CMK (cell line): ENCODE measurements at places on chromosomes 3 and 15.

DNA sequence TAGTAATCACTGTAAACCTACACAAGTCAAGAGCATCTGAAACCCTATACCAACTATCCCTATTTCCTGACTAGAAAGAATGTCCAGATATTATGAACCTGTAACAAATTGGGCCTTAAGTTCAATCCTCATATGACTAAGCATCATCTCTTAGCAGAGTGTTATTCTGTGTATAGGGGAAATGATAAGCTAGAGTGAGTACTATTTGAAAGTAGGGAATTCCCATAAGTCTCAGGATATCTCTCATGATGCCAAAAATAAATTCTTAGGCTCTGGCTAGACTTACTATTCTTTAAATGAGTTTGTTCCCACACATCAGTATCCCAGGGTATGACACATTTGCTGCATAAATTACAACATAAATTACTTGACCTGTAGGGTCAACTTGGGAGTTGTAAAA lies 15.3 kb downstream of the MRPL47 start:
- DNase-seq = no peak

- no peak for DNase-seq
Observed at GRCh38 chr15:70054884-70055387, 42.8 kb downstream of the TLE3 start.

DNA sequence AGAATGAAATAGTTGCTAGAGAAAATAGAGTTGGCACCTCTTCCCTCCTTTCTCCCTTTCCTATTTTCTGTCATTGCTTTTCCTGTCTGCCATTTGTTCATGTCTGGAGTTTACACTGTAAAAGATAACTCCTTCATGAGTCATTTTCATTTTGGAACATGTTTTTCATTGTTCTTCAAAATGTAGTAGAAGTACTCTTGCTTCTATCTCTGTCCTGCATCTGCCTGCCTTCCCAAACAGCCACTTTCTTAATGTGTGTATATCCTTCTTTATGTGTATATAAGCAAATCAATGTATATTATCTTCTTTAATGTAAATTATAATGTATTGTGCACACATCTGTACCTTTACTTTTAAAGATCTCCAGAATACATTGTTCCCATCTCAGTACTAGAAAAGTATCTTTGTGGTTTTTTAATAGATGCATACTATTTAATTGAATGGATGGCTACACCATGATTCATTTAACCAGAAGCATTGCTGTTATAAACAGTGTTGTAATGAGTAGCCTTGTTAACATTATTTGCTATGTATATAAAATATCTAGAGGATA lies 41.1 kb downstream of the TSC22D2 start:
- no peak for DNase-seq

DNA sequence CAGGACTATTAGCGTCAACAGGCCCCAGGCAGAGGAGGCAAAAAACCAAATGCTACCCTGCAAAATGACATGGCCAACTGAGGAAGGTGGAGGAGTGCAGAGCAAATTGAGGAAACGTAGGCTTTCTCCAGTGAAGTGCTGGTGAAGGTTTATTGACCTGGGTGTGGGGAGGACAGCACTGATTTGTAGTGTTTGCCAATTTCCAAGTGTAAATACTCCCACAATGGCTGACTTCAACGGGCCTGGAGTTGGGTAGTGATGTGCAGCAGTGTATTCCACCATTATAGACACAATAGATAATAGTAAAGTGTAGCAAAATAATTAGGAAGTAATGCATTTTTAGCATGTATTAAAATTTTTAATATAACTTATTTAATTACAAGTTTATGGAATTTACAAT lies 32.2 kb upstream of the TPM1 start:
- DNase-seq = no peak

DNA sequence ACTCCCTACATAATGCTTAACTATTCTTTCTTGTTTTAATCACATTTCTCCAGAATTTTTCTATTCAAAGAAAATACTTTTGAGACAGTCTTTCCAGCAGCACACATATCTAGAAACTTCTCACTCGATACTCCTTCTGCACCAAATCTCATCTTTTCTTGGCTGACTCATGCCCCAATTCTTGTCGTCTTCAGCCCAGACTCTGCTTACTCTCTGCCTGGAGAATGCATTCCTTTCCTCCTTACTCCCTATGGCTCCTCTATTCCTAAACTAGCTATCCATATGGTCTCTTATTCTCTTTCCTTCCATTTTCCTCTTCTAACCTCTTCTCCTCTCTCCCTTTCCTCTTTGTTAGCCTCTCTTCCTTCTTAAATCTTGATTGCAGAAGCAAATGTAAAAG lies 158.7 kb downstream of the GBE1 start:
- no peak for DNase-seq

DNA sequence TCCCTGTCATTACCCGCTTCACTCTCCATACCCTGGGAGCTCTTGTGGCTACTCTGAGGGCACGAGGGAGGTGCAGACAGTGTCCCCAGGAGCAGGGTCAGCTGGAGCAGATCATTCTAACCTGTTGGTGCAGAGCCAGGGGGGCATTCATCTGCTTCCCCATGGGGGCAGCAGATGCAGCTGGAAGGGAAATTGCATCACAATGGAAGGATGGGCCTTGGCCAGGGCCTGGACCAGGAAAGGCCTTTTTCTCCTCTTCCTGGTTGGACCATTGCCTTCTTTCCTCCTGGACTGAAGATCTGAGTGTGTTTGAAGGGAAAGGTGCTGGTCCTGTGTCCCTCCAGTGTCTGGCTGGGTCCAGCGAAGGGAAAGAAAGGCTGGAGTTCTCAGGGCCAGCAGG lies 55.7 kb downstream of the EPHB1 start:
- DNase-seq = no peak

- DNase-seq = no peak
Observed at GRCh38 chr3:193780810-193781478, 187.9 kb downstream of the OPA1 start.

- no peak for DNase-seq
Observed at GRCh38 chr3:138186803-138187295, 252 bp upstream of the ARMC8 start.

DNA sequence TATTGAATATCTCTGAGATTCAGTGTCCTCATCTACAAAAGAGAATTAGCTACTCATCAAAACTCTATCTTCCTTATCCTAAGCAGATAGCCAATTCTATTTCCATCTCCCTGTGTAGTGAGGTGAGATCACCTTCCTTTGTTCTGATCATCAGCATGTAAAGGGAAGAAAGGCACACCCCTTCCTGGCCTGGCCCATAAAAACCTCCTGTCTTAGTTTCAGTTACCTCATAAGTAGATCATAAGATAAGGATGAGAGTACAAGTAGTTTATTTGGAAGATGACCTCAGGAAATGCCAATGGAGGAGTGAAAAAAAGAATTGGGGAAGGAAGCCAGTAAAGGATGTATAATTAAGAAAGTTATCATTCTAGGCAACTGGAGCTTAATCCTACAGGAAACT lies 114.5 kb upstream of the GADL1 start:
- DNase-seq = no peak

GRCh38 chr15:89177633-89178306 lies 43.6 kb downstream of the RLBP1 start:
- peak; percentile 33 for DNase-seq

DNA sequence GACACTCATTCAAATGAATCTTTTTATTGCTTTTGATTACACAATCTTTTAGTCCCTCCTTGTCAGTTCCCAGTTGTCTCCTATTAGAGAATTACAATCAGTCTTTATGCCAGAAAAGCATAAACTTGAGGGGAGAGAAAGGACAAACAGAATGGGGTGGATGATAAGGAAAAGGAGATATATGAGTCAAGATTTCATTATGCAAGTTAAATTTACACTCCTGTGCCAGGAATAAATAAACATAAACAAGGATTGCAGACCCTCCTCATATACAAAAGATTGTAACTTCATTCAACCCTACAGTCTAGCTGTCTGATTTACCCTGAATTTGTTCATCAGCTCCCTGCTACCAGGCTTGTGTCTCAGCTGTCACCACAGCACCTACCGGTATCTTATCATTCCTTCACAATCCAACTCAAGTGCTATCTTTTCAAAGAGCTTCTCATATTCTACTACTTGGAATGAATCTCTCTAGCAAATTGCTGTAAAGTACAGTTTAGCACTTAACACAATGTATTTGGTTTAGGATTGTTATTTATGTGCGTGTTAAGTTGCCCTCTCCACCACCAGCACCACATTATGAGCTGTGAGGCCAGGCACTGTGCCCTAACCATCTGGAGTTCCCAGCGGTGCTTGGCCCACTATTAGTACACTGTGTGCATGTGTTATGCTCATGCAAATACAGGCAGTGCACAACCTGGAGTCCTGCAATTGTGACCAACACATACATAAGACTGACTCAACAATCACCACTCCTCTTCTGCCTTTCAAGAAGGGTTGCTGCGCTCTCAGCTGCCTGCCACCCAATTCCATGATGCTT lies 504.1 kb downstream of the TBL1XR1 start:
- no peak for DNase-seq

DNA sequence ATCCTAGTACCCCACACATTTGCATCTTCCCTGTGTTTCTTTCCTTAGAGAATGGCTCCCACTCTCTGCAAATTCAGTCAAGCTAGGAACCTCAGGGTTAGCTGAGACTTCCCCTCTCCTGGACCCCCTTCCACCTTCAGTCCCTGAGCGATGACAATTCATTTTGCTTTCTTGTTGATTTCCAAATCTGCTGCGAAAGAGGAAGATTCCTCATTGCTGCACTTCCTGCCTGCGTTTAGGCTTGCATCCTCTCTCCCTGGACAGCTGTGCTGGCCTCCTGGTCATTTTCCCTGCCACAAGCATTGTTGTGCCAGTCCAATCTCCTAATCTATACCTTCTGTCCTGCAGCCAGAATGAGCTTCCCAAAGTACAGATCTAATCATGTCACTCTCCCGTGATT lies 12.3 kb upstream of the DGKG start:
- no peak for DNase-seq

- DNase-seq = peak; percentile 89
Observed at GRCh38 chr3:184472723-184473428, 88.7 kb upstream of the EPHB3 start.

DNA sequence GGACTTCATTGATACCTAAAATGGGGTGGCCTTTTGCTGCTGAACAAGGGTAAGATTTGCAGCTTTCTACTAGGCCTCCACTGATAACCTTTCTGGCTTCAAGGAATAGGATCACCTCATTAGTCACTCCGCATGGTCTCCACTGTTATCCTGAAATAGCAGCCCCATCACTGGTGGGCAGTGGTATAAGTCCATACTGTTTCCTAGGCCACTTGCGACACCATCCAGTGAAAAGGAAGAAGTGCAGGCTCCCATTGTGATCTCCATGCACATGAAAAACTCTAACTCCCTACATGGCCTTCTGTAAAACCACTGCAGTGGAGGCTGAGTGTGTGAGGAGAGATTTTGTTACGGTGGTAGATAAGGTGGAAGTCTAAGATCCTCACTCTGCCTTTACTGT lies 1455.9 kb downstream of the SI start:
- no peak for DNase-seq

DNA sequence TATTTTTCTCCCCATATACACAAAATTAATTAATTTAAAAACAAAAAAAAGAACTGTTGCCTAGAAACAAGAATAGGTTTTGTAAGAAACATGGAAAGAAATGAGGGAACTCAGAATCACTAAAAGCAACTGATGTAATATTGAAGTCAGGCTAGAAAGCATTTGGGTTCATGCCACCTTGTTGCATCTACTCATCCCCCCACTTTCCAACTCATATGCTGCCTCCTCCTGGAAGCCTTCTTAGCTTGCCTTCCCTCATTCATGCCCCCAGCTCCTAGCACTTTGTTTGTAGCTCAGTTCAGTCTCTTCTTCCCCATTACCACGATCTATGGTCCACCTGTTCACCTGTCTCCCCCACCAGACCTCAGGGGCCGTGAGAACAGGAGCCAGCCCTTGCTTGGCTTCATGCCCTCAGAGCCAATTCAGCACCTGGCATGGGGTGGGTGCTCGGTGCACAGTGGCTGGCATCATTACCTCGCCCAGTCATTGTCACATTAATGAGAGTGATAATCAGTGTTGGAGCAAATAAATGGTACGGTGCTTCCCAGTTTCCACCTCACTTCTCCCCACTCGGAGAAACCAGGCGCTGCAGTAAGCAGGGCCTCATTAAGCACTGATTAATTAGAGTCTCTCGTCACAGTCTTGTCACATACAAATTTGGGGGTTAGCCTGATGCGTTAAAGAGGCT lies 62.4 kb upstream of the SLC6A1 start:
- no peak for DNase-seq

- DNase-seq = no peak
Observed at GRCh38 chr15:101027920-101028319, 108.8 kb downstream of the LRRK1 start.

DNA sequence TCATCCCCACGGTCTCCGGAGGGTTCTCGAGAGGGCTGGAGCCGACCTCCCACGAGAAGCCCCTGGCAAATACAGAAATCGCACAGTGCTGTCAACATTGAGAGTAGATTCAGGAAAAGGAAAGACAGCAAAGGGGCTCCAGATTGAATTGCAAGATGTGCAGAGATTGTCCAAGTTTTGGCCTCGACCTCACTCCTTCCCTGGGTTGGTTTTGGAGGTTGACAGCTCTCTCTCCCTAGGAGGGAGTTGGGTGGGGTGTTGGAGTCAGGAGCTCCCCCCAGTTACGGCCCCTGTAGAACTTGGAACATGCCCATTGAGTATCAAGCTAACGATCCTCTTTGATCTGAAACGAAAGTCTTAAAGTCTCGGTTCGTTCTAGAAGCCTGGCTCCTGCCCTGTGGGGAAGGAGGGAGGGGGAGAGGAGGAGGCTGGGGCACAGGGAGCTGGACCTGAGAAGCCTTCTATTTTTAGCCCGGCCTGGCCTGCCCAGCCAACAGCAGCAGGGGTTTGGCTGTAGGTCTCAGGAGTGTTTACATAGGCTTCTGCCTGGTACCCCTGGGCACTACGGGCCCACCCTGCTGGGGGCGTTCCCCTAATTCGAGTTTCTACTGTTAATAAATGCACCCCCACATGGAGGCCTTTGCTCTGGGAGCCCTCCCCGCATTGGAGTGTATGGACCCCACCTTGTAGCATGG lies 672 bp upstream of the KY start:
- DNase-seq = no peak

- no peak for DNase-seq
Observed at GRCh38 chr3:72903004-72903403, 15.2 kb downstream of the GXYLT2 start.

DNA sequence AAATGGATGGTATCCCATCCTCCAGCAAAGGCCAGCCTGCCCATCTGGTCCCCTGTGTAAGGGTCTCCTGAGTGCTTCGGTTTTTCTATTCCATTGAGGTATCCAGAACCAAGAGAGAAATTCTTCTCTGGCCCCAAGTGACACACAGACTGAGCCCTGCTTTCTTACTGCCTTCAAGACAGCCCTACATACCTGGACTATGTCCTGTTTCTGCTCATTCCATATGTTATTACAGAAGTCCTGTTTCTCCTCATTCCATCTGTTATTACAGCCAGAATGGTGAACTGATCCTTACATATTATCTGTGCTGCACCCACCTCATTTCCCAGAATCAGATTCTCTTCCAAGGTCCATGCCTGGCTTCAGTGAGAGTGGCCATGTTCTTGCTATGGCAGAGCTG lies 115.2 kb downstream of the DCLK3 start:
- DNase-seq = no peak

- no peak for DNase-seq
Observed at GRCh38 chr3:146546366-146546965, 2.1 kb upstream of the PLSCR1 start.
